GM12865 (cell line): ENCODE measurements at places on chromosomes 6 and 20.

GRCh38 chr6:31729979-31730630 lies 1.0 kb upstream of the DDAH2 start:
- DNase-seq, result peak; percentile 78

DNA sequence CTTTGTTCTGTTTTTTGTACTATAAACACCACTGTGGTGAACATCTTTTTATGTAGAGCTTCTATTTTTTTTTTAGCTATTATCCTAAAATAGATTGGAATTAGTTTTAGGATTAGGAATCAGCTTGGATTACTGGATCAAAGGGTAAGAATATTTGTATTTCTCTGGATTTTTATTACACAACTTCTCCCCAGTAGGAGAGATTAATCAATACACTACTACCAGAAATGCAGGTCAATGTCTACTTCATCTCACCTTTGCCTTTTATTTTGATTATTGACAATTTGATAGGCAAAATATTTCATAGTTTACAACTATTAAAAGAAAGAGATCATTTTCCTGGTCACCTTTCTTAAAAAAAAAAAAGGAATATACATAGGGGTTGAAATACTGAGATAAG lies 191.9 kb downstream of the TSHZ2 start:
- DNase-seq, result no peak

- no peak for DNase-seq
Measured at GRCh38 chr20:48431653-48432493, 395.9 kb downstream of the PREX1 start.

GRCh38 chr6:131250936-131251335 lies 115.7 kb downstream of the AKAP7 start:
- DNase-seq, result no peak

DNA sequence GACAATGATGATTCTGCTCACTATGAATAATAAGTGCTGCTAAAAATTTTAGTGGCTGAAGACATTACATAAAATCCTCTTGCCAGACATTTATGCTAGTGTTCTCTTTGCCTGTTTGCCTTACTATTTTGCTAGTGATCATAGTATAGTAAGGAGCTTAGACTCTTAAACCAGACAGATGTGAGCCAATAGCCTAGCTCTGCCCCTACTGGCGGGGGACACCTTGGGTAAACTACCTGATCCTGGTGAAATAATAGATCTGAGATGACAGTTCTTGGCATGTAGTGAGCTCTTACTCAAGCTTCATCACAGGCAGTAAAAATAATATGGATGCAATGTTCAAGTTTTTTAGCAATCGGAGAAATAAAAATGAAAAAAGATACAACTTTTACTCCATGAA lies 18.8 kb downstream of the ENPP3 start:
- no peak for DNase-seq

DNA sequence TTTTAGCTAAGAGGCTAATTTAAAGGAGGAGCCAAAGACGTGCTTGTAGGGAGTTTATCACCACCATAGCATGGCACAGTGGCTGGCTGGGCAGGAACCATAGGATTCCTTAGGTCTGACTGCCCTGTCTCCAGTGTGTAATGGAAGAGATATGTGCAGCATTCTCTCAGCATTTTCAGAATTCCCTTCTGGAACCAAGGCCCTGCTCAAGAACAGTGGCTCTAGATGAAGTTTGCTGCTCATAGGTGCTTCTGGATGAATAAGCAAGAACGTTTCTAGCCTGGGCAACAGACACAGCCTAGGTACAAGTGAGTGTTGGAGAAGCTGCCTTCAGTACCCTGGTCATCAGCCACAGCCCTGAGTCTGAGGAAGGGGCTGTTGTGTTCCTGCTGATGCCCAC lies 69.1 kb downstream of the LCA5 start:
- no peak for DNase-seq

DNA sequence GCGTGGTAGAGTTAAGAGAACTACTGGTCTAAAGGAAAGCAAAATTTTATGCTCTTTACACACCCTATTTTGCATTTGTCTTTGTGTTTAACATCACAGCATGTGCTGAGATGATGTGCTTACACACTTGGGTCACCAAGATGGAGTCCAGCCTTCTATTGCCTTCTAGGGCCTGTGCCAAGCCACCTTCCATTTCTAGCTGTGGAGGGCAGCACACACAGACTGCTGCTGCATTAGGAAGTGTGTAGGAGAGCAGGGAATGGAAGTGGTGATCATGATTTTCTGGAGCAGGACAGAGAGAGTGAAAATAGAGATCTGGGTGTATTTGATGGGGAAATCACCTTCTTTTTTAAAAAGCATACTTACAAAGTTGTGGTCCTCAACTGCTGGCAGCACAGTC lies 191.6 kb downstream of the SOX4 start:
- DNase-seq, result no peak

DNA sequence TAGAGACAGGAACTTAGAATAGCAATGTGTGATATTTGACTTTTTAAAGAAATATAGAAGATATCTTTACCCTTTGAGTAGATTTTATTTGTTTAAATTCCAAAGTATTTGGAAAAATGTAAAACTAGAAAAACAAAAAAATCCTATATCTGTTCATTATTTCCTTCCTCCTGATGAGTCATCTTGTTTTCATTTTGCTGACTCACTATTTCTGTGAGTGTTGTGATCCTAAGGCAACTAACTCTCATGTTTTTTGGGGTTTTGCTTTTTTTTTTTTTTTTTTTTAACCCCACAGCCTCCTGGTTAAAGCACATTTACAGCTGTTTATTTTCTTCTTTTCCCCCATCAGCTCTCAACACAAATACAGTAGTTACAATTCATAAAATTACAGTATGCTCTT lies 37.8 kb upstream of the THEMIS start:
- no peak for DNase-seq

DNA sequence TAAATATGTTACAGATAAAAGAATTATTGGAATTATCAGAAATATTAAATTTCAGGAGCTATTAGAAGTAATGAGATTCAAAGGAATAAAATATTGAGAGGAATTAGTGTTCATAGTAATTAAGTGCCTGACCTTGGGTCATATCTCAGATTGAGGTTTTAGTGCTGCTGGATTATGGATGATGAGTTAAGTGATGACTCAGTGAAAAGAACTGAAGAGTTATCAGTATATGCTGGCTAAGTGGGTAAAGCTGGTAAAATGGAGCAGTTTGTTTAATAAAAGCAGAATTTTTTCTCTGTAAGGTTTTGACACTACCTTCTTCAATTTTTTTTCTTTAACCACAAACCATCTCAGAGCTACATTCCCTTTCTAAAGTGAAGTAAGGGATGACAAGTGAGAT lies 206.7 kb downstream of the MANEA start:
- DNase-seq, result no peak

GRCh38 chr20:25676164-25676809 lies 20.4 kb downstream of the ZNF337 start:
- no peak for DNase-seq

DNA sequence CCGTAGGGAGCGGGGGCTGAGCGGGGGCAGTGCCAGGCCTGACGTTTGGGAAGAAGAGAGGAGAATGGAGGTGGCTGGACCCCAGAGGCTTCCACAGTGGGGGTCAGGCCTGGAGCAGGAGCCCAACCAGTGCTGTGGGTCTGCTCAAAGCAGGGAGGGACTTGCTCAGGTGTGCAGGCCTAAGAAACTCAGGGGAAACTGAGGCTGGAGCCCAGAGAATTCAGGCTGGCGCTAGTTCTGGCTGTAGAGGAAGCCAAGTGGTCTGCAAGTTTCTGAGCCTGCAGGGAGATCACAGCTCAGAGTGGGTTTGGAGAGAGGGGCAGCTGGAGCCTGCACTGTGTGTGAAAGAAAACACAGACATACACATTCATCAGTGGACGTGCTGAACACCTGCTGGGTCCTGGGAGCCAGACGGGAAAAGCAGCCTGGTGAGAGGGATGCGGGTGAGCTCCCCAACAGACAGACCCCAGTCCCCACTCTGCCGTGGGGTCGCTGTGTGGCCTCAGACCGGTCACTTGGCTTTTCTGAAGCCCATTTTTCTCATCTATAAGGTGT lies 17.7 kb upstream of the FOXP4 start:
- no peak for DNase-seq

DNA sequence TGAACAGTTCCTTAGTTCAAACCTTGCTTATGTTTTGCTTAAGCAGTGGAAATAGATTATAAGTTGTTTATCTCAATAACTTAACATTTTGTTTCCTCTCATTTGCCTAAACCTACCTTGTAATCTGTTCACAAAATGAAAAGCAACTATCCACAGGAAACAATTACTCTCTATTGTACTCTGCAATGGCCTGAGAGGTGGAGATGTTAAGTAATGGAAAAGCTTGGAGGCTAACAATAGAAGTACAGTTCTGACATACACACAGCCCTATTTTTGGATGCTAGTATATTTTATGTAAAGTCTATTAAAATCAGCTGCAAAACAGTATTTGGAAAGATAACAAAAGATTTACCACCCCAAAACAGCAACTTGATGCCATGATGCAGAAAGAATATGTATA lies 82.1 kb downstream of the TINAG start:
- no peak for DNase-seq

DNA sequence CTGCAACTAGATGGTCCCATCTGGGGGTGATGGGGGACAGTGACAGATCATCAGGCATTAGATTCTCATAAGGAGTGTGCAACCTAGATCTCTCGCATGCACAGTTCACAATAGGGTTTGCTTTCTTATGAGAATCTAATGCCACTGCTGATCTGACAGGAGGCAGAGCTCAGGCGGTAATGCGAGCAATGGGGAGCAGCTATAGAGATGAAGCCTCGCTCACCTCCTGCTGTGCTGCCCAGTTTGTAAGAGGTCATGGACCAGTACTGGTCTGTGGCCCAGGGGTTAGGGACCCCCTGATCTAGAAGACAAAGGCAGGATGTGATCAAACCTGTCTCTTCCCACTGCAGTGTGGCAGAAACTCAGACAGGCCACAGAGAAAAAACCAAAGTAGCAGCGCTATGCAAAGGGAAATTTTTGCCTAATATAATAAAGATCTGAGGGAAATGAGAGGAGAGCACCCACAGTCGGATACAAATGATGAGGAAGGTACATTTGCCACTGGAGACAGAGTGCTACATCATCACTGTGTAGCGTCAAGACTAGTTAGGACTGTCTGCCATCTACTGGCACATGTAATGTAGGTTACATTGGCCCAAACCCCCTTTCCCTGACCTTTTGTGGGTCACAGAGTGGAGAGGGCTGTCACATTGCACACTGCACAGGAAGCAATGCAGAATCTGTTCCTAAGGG lies 4.1 kb upstream of the LY86 start:
- DNase-seq, result peak; percentile 77

- DNase-seq, result no peak
Measured at GRCh38 chr6:49339096-49339495, 124.0 kb downstream of the MMUT start.

GRCh38 chr6:63689421-63689820 lies 53.8 kb downstream of the PHF3 start:
- DNase-seq, result no peak

DNA sequence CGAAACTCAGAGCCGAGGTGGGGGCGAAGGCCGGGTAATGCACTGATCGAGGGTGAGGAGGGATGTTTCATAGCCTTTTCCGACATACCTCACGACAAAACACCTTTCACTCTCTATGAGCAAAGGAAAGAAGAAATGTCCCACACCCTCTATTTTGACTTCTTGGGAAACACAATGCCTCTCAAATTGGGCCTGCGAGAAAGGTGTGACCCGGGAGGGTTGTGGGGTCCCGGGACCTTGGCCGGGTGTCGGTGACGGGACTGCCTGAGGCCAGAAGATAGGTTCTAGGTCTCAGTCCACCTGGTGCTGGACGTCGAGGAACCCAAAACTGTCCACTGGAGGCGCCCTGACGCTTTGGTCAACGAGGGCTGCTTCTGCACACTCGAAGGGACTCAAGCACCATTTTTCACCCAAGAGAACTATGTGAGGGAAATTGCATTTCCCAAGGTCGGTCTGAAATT lies 41.1 kb upstream of the OSTM1 start:
- DNase-seq, result peak; percentile 35

DNA sequence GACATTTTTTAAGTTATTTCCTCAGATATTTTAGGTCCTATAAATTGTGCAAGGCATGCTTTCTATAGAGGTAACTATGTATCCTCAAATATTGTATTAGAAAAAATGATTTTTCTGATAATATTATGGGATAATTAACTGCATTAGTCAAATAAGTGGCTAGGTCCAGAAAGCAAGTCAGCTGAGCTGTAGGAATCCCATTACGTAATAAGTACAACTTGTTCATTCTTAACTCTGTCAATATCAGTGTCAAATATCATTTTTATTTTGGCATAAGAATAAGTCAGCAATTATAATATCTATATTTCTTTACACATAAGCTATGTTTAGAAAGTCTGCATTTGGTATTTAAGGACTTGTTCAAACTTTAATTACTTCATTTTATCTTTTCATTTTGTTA lies 830.9 kb upstream of the GJE1 start:
- DNase-seq, result no peak

DNA sequence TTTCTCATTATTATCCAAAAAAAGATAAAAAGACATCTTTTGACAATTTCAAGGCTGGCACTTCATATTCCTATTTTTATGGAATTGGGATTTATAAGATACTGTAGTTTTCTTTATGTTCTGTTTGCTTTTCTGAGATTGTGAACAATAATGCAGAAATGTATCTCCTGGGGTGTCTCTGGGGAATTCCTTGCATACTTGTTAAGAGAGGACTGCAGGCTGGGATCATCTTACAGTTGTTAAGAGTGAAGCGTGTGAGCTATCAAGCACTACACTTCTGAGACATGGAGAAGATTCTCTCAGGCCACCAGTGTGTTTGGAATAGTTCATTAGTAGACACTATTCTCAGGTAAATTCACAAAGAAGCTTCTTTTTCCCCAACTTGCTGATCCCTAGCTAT lies 963.3 kb upstream of the GJE1 start:
- no peak for DNase-seq

- no peak for DNase-seq
Measured at GRCh38 chr20:44071526-44072111, 115.4 kb downstream of the JPH2 start.
